Neural crest cell (in vitro differentiated cells): ENCODE measurements at places on chromosomes 4 and X. TPM values are rescaled to one million over a fixed set of nuclear protein-coding genes. Genes with fewer than 3 reads are reported as not detected.

DNA sequence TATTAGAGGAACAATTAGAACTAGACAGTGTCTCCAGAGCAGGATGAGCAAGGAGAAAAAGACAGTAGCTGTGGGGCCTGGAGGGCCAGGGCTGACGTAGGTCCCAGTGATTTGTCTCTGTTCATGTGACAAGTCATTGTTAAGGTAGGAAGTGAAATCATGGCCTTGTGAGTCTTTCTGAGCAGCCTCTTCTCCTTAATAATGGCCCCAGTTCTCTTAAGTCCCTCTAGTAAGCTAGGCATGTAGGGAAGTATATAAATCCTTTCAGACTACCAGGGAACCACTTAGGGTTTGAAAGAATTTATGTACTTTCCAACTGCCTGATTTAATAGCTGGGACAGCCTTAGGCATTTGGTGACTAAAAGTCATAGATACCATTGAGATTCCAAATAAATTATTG, 133.0 kb downstream of the KLHL8 start:
- no peak for DNase-seq

- DNase-seq: no peak
Measured at GRCh38 chrX:113728937-113729336, 854.9 kb upstream of the HTR2C start.

DNA sequence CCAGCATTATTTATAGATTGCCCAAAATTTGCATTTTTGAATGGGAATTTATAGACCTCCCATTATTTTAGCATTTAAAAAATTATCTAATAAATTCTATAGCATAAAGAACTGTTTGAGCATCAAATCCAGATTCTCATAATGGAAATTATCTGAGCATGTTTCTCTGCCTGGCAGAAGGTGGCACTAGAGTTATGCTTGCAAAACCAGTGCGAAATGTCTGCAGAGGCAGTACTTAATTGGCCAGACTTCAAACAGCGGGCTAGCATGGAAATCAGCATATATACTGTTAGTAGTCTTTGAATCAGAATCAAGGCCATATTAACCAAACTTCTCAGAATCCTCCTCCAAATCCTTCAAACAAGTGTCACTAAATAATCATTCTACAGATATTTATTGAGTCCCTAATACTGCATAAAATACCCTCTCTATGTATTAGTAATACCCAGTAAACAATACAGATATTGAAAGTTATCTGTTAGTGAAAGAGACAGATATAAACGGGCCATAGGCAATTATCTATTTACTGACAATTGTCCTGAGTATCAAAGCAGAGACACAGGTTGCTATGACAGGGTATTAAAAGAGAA, 78.7 kb upstream of the DCLK2 start:
- DNase-seq: peak; percentile 11

DGKK gene
- 0.14 and 0.18 TPM in 2 replicates for total RNA-seq
